ENCODE measurements at places on chromosomes 11 and 22.

DNA sequence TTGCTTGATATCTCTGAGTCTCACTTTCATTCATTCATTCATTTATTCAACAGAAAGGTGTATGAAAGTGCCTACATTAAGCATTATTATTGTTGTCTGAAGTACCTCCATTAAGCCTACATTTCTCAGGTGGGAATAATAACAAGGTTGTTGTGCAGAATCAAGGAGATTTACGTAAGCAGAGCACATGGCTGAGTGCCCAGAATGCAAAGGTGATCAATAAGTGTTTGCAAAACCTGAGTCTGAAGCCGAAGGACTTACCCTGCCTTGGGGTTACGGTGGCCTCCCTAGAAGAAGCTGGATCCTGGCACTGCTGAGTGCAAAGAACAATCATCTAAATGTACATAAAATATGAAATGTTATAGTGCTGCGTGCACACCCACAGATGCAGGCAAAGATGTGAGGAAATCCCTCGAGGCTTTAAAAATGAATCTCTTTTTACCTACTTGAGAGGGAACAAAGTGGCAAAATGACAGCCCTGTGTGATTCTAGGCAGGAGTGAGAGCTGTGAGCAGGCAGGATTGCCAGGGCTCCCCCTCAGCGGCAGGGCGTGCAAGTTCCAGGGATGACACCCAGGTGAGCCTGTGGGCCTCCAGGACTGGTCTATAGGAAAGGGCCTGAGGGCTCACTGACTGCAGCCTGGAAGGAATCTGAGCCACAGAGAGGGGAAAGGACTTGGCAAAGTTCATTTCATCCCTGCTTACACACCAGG, 133.1 kb upstream of the TBCEL start:
- no peak for DNase-seq

DNA sequence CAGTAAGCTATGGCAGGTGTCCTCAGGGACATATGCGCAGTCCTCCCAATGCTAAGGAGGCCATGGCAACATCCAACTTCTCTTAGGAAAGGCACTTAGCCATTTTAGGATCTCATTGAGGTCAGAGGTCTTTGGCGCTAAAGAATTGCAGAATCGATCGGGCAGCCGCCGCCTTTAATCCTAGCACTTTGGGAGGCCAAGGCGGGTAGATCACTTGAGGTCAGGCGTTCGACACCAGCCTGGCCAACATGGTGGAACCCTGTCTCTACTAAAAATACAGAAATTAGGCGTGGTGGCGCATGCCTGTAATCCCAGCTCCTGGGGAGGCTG, 1.2 kb upstream of the CHID1 start:
- DNase-seq = no peak

- DNase-seq = no peak
Observed at GRCh38 chr22:17970201-17970708, 54.1 kb downstream of the MICAL3 start.

DNA sequence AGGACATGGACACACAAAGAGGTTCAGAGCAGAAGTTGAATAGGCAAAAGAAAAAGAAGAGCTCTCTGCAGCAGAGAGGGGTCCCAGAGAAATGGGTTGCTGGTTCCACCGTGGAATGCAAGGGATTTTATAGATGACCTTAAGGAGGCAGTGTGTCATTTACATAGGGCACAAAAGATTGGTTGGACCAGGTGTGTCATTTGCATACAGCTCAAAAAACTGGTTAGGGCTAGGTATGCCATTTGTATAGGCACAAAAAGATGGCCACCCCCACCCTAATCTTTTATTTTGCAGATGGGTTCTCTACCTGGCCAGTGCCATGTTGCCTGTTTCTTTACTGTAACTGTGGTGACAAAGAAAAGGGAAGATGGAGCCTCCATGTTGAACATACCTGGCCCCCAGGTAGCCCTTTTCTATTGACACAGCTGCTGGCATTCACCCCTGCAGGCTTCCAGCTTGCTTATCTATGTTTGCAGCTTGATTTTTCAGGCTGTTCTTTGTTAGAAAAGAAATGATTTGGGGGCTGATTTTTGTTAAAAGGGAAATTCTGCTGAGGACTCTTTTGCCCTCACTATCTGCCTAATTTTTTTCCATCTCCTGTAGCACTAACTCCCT, 3.1 kb upstream of the CAVIN3 start:
- DNase-seq = no peak

GRCh38 chr22:22712092-22712658, 67.8 kb downstream of the GGTLC2 start:
- DNase-seq = no peak

GRCh38 chr22:27581688-27582087, 219.9 kb downstream of the MN1 start:
- no peak for DNase-seq

DNA sequence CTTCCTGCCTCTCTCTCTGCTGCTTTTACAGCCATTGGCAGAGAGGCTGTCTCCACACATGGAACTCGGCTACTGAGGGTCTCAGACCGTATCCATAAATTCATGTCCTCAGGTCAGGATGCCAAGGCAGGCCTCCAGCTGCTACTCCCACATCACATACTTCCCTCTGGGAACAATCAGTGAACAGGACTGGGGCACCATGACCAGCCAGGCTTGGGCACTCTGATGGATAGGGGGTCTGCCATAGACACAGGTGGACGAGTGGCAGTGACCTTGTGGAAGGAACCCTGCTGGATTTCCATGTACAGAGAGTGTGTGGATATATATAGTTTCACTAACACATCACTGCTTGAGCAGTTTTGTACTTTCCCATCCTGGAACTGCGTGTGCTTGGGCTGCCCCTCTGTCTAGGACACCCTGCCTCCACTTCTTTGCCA, 97.7 kb upstream of the PARVA start:
- no peak for DNase-seq
